ENCODE measurements at places on chromosomes 11 and 22.

DNA sequence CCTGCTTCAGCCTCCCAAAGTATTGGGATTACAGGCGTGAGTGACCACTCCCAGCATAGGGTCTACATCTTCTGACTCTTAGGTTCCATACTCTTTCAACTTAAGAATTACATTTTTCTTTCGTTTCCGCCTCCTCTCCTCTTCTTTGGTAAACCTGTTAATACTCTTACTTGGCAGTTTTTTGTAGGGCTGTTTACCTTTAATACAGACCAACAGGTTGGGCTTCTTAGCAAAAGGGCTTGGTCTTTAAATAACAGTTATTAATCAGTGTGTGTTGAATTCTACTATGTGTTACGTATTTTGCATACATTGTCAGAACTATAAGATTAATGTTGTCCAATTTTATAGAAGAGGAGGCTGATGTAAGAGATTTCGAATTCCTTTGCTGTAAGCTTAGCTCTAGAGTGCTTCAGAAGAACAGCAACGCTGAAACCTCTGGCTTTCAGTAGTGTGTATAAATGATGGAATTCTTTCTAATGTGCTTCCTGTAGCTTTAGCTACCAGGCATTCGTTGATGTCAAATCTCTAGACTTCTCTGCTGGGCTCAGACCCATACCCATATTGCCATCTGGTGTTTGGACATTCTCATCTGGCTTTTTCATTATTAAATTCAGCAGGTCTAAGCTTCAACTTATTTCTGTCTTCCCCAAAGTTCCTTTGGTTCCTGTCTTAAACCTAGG, 3.1 kb downstream of the FDX1 start:
- DNase-seq, result no peak

GRCh38 chr22:23053912-23054530, 16.3 kb upstream of the GNAZ start:
- no peak for DNase-seq

GRCh38 chr22:48051796-48052620, 1289.6 kb downstream of the TBC1D22A start:
- DNase-seq, result no peak

GRCh38 chr22:45785458-45785857, 113.8 kb downstream of the ATXN10 start:
- peak; percentile 71 for DNase-seq

- no peak for DNase-seq
These were observed 4.5 kb upstream of the TP53I11 start for GRCh38 chr11:44955015-44955738.

- no peak for DNase-seq
These were observed 16.7 kb upstream of the CD44 start for GRCh38 chr11:35122308-35122707.

DNA sequence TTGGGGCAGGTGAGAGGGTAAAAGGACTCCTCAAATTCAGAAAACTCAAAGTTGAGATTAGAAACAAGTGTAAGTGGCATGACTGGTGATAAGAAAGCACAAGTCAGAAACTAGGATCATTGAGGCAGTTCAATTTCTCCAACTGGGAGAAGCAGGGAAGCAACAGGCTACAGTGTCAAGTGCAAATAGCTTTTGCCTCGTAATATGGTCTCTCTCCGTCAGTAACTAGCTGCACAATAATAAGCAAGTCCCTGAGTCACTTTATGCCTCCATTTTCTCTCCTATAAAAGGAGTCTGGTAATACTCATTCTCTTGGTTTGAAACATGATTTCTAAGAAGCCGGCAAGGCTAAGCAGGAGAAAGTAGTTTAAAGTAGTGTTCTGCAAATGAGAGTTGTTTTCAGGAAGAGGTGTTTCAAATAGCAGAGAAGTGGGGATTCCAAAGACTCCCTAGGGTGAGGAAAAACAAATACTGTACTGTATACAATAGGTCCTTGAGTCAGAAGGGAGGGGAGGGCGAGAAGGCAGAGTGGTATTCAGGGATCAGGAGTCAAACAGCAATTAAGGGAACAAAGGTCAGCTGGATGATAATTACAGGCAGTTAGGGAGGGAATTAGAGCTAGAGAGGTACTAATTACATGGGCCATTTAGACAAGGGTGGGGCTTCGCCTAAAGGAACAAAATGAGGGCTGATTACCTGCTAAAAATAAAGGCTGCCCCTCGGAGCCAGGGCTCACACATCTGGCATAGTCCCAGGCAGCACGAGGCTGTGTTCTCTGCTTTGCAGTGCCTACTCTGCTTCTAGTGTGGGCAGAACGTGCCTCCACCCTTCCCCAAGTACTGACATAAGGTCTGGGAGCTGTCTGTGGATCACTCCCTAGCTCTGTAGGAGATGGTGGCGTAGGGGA, 96.0 kb upstream of the BDNF start:
- DNase-seq, result no peak

- no peak for DNase-seq
These were observed 439 bp downstream of the YAP1 start for GRCh38 chr11:102110761-102111010.

DNA sequence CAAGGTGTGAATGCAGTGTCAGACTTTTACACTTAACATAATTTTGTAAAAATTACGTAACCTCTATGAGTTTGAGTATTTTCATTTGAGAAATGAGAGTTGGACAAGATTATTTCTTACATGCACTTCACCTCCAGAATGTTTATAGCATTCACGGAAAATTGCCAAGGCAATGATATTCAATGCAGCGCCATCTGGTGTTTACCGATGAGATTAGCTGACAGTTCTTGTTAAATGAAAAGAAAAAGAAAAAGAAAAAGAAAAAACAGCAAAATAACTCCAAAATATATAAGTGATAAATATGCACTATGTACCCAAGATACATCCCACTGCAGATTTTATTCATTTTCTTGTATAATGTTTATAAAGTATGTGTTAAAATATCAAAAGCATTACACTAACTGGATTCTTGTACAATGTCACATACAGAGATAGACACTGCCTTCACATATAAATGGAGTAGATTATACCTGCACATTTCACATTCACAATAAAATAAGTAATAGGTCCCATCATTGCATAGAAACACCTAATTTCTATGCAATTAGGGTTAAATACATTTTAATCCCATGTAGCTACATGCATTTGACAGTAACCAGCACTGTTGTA, 976.3 kb upstream of the FAT3 start:
- no peak for DNase-seq

DNA sequence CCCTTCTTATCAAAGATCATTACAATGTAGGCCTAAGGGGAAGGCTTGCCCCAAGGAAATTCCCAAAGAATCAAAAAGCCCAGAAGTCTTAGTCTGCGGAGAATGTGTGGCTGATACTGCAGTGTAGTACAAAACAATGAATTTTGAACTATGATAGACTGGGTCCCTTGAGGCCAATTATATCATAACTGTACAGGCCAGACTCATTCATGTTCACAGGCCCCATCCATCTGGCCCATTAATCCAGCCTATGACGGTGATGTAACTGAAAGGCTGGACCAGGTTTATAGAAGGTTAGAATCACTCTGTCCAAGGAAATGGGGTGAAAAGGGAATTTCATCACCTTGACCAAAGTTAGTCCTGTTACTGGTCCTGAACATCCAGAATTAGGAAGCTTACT, 35.2 kb downstream of the IGLL1 start:
- DNase-seq, result no peak

DNA sequence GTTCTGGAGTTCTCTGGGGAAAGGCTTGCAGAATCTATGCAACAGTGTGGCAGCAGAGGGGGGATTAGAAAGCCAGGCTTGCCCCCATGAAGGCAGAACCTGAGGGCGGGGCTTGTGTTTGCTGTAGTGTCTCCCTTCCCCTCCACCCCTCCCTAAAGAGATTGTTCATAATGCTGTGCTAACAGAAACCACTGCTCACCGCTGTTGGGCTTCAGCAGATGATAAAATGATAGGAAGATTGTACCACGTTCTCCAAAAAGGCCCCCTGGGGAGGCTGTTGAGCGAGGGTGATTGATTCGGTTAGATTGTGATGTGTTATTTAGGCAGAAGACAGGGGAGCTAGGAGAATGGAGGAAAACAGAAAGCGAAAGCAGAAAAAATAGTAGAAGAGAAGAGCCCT, 215.2 kb upstream of the NCAM1 start:
- DNase-seq, result no peak

- no peak for DNase-seq
These were observed 130.8 kb downstream of the FCHSD2 start for GRCh38 chr11:73011126-73011817.

GRCh38 chr22:35064664-35065063, 1.3 kb upstream of the ISX start:
- DNase-seq, result no peak

DNA sequence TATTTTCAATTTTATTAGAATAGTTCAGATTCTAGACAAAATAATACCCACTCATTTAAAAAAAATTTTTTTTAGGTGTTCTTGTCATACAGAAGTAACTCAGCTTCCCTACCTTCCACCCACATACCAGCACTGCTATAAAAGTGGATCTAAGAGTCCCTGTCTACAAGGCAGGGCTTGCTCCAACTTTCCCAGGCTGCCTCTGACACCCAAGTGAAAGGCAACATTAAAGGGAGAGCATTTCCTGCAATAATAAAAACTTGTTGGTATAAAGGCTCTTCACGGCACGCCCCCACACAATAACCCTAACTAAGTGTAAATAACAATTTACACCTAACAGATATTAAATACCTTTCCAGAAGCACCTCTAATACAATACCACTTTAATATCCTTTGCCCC, 127.2 kb downstream of the APOL5 start:
- no peak for DNase-seq

DNA sequence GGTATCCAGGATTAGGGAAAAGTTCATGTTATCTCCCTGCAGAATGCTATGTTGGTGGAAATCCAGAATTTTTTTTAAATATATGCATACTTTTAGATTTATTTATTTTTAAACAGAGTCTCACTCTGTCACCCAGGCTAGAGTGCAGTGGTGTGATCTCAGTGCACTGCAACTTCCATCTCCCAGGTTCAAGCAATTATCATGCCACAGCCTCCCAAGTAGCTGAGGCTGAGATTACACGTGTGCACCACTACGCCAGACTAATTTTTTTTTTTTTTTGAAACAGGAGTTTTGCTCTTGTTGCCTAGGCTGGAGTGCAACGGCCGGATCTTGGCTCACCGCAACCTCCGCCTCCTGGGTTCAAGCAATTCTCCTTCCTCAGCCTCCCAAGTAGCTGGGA, 2.6 kb downstream of the PACSIN2 start:
- no peak for DNase-seq

DNA sequence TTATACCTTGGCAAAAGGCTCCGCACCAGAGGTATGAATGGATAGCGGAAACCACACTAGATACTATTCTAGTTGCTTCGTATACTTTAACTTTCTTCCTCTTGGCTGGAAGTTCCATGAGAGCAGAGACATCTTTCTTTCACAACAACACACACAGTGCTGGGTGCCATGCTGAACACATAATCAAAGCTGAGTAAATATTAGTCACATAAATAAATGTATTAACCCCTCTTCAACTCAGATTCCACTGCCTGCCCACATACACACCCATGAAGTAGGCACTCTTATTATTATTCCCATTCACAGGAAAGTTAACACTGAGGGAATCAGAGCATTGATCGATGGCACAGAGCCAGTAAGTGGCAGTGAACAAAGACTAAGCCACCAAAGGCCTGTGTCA, 35.4 kb downstream of the SPON1 start:
- no peak for DNase-seq

- DNase-seq, result no peak
These were observed 31.0 kb downstream of the NUP50 start for GRCh38 chr22:45194686-45195085.

GRCh38 chr11:63908631-63909401, 8.1 kb downstream of the RCOR2 start:
- no peak for DNase-seq

GRCh38 chr11:86719781-86720463, 47.5 kb upstream of the ME3 start:
- peak; percentile 84 for DNase-seq

DNA sequence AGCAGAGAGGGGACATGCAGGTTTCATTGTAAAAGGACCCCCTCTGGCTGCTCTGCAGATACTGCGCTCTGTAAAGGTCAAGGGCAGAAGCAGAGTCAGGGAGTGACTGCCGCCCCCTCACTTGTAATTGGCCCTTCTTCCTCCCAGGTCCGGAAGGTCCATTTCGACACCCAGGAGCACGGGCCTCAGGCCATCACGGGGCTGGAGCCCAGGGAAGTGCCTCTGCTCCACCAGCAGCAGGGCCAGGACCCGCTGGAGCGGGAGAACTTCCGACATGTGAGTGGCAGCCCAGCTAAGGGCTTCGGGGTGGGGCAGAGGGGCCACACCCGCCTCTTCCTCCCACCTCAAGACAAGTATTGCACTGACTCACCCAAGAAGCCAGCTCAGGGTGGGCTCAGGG, 24.0 kb upstream of the LRRC10B start:
- no peak for DNase-seq

GRCh38 chr11:34614344-34615104, 6.4 kb upstream of the EHF start:
- peak; percentile 18 for DNase-seq

DNA sequence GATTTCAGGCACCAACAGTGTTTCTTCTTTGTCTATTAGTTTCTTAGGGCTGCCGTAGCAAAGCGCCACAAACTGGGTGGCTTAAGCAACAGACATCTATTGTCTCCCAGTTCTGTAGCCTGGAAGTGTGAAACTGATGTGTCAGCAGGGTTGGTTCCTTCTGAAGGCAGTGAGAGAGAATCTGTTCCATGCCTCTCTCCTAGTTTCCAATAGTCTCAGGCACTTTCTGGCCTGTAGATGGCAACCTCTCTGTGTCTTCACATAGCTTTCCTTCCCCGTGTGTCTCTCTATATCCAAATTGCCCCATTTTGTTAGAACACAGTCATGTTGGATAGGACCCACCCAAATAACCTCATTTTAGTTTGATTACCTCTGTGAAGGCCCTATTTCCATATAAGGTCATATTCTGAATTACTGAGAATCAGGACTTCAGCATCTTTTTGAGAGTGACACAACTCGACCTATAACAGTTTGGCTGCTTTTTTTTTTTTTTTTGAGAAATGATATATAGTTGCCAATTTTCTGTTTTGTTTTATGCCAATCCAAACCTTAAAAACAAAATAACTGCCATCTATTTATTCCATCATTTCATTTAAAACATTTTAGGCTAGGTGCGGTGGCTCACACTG, 108.2 kb downstream of the SLC36A4 start:
- DNase-seq, result no peak

DNA sequence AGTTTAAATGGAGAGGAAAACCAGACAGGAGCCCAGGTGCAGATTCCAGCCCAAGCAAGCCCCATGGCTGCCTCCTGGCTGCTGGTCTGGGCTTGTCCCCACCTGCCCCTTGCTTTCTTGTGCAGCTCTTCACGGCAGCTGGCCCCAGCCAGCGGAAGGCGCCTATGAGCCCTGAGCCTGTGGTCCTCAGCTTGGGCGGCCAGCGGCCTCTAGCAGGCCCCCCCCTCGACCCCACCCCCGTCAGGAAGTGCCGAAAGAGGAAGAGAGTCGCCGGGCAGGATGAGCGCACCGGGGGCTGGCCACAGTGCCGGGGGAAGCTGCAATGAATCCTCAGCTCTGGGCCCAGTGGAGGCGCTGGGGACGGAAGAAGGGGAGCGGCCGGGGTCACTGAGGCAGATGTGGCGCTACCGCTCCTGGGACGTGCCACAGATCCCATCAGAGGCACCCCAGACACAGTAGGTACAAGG, 2.1 kb upstream of the DGKZ start:
- DNase-seq, result no peak

- DNase-seq, result no peak
These were observed 284.0 kb downstream of the LRRC4C start for GRCh38 chr11:41175304-41175972.

- no peak for DNase-seq
These were observed 188.2 kb upstream of the TBCEL start for GRCh38 chr11:120835601-120836228.

GRCh38 chr11:30091737-30092136, 74.9 kb upstream of the KCNA4 start:
- no peak for DNase-seq

- no peak for DNase-seq
These were observed 69.2 kb downstream of the SCUBE1 start for GRCh38 chr22:43273902-43274484.
